ENCODE measurements at places on chromosomes 11 and 22.

DNA sequence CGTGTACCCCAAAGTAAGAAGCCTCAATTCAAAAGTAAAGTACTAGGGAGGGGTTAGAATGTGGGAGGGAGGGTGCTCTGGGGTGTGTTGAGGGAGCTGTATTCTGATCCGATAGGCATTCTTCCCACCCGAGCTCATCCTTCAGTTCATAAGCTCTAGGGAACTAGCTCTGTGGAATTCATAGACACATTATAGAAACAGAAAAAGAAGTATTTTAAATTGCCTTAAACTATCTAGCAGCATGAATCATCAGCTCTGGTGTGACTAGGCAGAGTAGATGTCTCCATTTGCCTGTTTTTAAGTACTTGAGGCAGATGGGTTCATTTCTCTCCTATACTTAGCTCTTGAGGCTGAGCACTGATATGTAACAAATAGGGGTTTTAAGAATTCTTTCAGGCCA, 7.3 kb upstream of the SGSM3 start:
- no peak for DNase-seq

DNA sequence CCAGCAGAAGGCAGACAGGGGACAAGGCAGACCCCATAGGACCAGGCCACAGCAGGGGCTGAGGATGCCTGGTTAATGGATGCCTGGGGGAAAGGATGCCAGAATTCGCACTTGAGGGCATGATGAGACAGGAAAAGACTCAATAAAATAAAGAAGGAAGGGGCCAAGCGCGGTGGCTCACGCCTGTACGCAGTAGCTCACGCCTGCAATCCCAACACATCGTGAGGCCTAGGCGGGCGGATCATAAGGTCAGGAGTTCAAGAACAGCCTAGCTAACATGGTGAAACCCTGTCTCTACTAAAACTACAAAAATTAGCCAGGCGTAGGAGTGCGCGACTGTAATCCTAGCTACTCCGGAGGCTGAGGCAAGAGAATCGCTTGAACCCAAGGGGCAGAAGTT, 9.8 kb downstream of the APOBEC3D start:
- no peak for DNase-seq

DNA sequence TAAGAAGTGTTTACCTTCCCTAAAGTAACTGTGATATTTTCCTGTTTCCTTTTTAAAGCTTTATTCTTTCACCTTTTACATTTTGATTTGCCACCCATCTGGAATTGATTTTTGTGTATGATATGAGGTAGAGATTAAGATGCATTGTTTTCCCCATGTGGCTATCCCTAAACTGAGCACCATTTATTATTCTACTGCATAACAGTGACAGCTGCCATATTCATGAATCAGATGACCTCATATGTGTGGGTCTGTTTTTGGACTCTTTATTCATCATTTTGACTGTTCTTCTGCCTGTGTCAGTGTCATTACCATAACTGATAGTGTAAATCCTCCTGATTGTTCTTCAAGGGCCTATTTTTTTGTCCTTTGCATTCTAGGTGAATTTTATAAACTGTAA, 50.8 kb downstream of the HIPK3 start:
- DNase-seq: no peak

DNA sequence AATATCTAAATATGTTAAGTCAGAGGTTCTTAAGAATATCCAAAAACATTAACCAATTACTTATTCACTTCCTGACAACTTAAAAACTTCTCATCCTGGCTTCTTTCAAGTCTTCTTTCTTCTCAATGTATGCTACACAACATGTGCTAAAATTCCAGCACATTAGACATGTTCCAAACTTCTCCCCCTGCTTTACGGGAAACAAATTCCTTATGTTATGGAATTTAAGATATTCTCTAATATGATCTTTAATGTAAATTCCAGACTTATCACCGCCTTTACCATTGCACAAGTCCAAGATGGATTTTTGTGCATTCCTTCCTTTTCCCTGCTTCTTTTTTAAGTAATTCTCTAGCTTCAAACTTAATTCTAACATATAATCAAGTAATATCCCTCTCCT, 964.5 kb upstream of the CHORDC1 start:
- no peak for DNase-seq

GRCh38 chr22:36552289-36552688, 23.3 kb upstream of the EIF3D start:
- no peak for DNase-seq

GRCh38 chr11:69013009-69013951, at the start of gene MRGPRF:
Gene MRGPRF (minus strand): TSS chr11:69013246. CDS start chr11:69009901, 3,345 bp downstream.
- no peak for DNase-seq

DNA sequence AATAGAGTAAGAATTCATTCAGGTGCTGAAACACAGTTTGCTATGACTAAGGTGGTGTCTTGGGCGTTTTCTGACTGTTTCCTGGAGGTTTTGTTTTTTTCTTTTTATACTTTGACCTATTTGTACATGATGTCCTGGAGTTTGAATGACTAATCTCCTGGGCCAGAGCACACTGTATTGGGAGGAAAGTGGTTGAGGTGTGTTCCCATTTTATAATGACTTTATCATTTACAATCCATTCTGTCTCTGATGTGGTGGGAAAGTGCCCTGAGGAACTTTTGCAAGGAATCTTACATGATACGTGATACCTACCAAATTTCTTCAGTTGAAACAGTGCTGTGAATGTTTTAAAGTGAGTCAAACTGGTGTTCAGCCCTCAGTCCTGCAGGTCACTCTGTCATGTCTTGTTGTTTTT, 80.8 kb downstream of the TNRC6B start:
- DNase-seq: no peak

Measured in stimulated activated CD8-positive, alpha-beta memory T cell treated with anti-CD3 and anti-CD28 coated beads, Interleukin-2, amount 100 ng/mL, for 1 hour (primary cell).